ENCODE measurements at places on chromosomes 3 and 15.

GRCh38 chr3:193971261-193971751, 164.6 kb upstream of the HES1 start:
- DNase-seq: no peak

DNA sequence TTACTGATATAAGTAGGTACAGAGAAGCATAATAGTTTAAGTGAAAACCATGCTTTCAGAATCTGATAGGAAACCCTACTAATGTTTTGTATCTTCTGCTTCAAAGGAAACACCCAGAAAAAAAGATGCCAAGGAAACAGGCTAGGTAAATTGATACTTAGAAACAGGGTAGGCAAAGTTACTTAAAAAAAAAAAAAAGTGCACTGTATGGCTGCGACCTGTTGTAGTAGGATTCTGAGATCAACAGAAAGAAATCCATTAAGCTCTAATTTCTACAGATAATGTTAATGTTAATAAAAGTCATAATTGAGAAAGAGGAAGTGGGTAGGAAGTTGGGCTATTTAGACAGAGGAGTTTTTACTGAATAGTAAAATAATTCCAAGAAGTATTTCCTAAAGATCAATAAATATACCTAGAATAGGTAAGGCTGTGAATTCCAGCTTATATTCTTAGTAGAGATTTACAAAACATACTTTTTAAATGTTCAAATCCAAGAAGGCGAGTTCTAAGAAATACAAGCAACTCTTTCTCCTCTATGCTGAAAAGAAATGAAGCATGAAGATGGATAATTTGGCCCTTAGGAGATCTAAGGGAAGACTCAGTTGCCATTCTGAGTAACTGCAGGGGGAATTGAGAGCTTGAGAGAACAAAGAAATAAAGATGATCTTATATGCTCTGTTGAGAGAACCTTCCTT, 24.1 kb upstream of the STT3B start:
- no peak for DNase-seq

GRCh38 chr15:101120987-101121386, 130.9 kb downstream of the CHSY1 start:
- no peak for DNase-seq

DNA sequence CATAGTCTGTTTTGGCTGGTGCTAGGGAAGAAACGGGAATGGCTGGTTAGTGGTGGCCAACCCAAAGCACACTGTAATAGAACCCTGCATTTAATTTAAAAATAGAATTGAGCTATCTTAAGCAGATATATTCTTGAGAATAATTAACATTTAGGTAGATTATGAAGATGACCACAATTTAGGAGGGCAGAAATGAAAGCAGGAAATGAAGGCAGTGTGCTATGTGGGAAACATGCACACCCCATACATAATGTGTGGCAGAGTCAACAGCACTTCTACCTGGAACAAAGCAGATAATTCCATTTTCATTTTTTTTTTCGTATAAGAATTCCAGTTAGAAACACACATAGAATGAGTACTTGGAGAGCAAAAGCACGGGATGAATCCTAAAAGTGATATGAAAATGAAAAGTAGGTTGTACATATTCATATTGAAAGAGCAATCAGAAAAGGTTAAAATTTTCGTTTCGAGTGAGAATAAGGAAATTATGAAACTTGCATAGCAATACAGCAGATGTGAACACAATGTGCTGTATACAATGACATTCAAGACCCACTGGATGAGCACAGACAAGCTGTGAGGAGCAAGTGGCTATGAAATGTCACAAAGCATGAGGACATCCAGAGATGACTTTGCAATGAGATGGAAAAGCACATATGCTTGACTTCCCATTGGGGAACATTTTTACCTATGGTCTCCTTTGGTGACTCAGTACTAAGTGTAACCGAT, 102.6 kb downstream of the TFG start:
- DNase-seq: no peak

GRCh38 chr3:188664795-188665194, 507.0 kb upstream of the TPRG1 start:
- no peak for DNase-seq

DNA sequence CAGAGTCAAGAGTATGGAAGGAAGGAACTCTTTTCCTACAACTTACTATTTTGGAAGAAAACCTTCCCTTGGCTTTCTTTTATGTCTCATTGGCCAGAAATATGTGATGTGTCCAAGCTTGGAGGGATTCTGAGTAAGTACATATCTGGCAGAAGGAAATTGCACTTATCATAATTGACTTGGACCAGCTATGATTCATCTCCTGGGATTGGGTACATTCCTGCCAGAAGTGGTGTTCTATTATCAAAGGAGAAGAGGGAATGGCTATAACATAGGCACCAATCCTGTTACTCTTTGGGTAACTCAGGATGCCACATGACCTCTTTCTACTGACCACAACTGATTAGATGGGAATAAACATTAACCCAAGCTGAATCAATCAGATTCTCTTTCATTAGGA, 13.5 kb upstream of the DAZL start:
- no peak for DNase-seq

GRCh38 chr3:177538750-177539730, 341.8 kb upstream of the TBL1XR1 start:
- DNase-seq: no peak

GRCh38 chr3:187968883-187969580, 184.9 kb upstream of the LPP start:
- DNase-seq: no peak

GRCh38 chr15:45628136-45628535, 6.7 kb upstream of the SQOR start:
- no peak for DNase-seq

- DNase-seq: no peak
These were observed 737.5 kb upstream of the LMCD1 start for GRCh38 chr3:7764115-7764514.

DNA sequence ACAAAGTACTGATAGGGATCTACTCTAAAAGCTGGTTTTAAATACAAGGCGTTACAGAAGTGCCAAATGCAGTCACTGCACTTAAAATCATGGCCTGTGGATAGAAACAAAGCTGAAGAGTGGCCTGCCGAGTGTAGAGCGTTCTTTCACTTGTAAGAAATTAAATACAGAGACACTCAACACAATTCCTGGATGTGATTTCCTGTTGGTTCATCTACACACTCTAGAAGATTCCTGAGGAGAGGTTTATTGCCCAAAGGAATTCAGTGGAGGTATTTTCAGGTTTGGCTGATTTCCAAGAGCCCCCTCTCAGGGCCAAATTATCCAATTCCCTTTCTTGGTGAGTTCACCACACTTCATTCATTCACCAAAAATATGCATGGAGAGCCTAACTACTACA, 200.3 kb upstream of the IL12A start:
- no peak for DNase-seq
